Posterior vena cava (tissue), 2 donors: ENCODE measurements at places on chromosomes 6 and 20. TPM values are rescaled to one million over a fixed set of nuclear protein-coding genes. Genes with fewer than 3 reads are reported as not detected.

- DNase-seq: no peak
These were observed 10.3 kb downstream of the ZNF337 start for GRCh38 chr20:25686081-25687067.

DNA sequence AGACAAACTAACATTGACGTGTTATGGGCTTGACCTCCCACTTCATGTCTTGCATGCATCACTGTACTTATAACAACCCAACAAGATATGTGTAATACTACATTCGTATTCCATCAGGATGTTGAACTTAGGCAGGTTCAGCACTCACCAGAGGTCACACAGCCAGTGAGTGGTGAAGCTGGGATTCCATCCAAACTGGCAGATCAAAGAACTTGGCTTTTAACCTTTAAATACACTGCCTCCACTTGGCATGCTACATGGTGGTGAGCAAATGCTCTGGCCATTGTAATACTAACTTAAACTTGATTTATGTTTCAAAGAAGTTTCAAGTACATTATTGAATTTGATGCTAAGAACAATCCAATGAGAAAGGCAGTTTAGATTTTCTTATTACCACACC, 10.7 kb upstream of the HDDC2 start:
- DNase-seq: no peak

GRCh38 chr6:146866731-146867414, 268.1 kb downstream of the ADGB start:
- DNase-seq: no peak

DNA sequence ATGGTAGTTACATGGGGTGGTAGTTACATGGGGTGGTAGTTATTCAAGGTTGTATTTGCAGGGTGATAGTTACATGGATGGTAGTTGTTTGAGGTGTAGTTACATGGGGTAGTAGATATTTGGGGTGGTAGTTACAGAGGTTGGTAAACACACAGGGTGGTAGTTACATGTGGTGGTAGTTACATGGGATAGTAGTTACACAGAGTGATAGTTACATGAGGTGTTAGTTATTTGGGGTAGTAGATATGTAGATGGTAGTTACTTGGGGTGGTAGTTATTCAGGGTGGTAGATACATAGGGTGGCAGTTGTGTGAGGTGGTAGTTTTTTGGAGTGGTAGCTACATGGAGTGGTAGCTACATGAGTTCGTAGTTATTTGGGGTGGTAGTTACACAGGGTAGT, 221.3 kb upstream of the CST7 start:
- DNase-seq: no peak

- DNase-seq: no peak
These were observed 214.8 kb upstream of the RREB1 start for GRCh38 chr6:6892744-6893583.

GRCh38 chr6:157045831-157046454, 268.8 kb downstream of the ARID1B start:
- DNase-seq: no peak

DNA sequence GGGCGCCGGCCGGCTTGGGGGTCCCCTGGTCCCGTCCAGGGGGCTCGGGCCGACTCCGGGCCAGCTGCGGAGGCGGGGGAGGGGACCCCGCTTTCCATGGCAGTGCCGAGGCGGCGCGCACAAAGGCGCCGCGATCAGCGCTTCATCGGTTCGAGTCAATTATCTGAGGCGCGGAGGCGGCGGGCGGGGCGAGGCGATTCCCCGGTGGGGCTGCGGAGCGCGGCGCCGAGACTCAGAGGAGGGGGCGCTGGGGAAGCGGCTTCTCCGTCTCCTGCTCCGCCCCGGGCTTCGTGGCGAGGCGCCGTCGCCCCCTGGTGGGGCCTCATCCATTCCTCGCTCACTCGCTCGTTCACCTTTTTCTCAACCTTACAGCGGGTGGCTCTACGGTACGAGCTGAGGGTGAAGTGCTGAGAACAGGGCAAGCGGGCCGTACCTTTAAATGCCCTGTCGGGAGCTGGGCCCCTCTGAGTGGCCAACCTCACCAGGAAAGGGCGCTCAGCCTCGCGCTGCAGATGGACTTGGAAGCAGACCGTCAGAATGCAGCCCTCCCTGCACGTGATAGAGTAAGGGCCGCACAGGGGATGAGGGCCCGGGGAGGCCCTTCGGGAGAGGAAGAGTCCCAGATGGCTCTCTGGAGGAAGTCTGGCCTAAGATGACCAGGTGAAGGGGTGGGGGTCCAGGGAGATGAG, 39.9 kb downstream of the SLC52A3 start:
- DNase-seq: peak; percentile 81

- no peak for DNase-seq
These were observed 65.2 kb downstream of the SYNE1 start for GRCh38 chr6:152571943-152572337.

DNA sequence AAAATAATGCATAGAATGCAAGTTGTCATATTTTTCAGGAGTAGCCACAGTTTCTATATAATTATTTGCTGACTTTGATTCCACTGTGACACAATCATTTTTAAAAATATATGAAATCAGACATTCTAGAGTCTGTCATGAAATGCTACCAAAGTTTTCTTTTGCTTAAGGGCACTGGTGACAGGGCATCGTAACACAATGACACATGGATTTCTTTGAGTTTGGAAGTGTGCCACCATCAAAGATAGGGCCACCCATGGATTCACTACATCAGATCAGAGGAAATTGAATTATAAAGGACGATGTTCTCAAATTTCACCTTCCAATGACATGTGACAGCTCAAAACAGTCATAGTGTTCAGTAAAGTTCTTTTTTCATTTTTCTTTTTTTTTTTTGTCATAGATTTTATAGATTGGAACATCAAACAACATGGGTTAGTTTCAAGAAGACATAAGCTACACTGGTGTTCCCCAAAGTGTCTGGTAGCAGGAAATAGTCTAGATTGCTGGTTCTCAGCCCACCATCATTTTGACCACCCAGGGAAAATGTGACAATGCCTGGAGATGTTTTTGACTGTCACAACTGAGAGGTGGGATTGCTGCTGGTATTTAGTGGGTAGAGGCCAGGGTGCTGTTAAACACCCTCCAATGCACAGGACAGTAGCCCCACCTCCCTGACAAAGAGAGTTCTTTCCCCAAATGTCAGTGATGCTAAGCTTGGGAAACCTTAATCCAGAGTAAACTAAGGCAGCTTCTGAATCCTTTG, 123.8 kb upstream of the DOK5 start:
- no peak for DNase-seq

DNA sequence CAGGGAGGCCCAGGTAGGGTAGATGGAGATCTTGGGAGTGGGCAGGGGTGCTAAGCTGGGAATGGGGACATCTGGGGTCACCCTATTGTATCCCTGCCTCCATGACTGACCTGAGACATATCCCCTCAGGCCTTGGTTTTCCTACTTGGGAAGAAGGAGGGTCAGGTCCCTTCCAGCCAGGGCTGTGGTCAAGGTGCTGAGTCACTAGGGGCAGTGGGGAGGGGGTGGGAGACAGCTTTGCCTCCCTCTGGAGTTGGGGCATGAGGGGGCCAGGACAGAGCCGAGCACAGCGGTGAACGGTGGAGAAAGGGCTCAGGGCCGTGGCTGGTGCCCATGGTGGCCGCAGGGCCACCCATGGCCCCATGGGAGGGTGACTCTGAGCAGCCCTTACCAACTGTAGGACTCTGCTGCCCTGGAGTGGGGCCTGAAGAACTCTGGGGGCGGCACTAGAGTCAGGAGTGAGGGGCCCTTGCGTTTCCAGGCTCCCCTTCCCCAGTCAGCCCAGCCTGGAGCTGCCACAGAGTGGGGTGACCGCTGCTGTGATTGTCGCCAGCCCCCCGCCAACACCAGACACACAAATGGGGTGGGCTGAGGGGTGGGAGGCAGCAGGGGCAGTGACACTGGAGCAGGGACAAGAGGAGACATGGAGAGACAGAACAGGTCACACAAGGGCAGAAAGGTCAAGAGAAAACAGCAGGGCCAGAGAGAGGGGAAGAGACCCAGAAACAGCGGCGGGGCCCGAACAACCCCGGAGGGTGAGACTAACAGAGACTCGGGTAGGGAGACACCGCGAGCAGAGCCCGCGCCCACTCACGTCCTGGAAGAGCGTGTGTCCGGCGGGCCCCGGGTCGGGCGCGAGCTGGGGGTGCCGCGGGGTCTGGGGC, 576 bp downstream of the NECAB3 start:
- no peak for DNase-seq

- no peak for DNase-seq
These were observed 41.9 kb downstream of the FOXP4 start for GRCh38 chr6:41588111-41588510.

DNA sequence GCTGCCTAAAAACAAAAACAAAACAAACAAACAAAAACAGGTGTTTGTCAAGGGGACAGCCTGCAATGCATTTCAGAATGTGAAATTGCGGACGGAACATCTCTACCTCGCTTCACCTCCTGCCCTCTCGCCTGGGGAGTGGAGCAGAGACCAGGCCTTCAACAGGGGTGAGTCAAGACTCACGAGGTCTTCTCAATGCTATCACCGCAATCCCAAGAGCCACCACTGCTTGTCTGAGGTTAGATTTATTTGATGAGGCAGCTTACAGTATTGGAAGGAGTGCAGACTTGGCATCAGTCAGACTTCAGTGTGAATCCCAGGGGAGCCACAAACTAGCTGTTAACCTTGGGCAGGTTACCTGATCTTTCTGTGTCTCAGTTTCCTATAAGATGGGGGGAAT, 7.7 kb downstream of the GABRR1 start:
- DNase-seq: no peak

DNA sequence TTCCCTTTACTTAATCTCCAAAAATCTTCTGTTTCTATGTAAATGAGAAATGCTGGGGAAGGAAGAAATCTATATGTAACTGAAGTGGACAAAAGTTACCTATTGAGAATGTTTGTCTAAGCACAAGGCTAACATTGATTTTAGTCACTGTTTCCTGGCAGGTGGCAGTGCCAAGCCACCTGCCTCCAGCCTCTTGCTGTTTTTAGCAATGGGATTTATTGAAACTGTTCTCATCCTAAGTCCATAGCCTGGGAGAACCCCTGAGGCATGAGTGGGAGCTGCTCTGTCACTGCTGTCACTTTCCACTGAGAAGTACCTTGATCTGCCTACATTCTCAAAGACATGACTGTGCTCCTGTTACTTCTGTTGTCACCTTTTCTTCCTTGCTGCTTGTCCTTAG, 14.7 kb downstream of the ENPP3 start:
- no peak for DNase-seq

DNA sequence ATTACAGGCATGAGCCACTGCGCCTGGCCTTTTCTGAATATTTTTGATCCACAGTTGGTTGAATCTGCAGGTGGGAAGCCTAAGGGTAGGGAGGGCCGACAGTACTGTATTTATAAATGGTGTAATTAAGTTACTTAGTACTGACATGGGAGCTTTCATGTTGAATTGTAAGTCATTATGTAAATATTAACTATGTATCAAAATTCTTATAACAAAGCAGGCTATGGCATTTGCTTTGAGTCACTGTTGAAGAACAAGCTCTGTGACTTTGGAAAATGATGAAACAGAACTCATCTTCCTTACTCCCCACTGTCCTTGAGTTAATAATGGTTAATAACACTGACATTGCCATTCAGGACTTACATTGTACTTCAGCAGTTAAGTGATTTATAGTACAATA, 63.0 kb upstream of the TXNDC5 start:
- DNase-seq: no peak

DNA sequence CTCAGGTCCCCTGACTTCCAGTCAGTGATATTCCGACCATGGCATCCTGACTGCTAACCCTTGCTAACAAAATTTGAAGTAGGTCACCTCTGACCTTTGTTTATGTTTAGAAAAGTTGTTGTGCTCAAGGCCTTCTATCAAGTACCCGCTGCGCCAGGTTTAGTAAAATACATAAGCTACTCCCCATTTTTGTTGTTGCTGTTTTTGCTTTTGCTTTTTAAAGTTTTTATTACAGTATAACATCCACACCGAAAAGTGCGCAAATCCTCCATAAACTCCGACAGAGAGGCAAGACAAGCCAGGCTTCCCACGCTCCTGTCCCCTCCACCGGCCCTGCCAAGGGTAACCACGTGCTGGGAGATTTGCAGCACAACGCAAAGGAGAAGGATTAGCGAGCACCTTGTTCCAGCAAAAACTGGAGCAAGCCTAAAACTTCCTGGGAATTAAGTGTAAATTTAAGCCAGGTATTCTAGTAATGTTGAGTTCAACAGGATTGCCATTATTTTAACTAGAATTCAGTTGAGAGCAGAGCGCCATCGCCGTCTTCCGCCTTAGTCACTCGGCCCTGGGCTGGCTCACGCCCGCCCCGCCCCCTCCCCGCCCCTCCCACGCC, 17.8 kb upstream of the HMGN4 start:
- DNase-seq: no peak

DNA sequence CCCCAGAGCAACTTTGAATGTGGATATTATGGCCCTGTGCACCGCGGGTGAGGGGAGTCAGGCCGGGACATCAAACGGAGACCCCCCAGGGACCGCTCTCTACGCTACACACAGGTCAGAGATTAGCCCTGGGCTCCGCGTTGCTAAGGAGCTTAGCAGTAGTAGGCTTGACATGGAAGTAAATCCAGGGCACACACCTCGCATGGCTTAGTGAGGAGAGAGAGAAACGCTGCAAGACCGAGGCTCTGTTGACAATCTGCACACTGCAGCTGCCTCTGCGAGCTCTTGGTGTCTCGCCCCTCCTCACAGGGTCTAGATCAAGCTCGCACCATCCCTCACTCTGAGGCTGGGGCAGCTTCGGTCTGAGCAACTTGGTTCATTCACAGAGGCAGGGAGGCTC, 116.1 kb upstream of the CDH4 start:
- DNase-seq: no peak

- DNase-seq: no peak
These were observed 16.3 kb downstream of the LRRC1 start for GRCh38 chr6:53811082-53811481.

DNA sequence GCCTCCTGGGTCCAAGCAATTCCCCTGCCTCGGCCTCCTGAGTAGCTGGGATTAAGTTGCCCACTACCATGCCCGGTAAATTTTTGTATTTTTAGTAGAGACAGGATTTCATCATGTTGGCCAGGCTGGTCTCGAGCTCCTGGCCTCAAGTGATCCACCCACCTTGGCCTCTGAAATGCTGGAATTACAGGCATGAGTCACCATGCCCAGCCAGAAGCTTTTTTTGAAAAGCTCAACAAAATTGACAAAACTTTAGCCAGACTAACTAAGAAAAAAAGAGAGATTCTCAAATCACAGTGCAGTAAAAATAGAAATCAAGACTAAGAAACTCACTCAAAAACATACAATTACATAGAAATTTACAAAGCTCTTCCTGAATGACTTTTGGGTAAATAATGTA, 420.6 kb downstream of the COL12A1 start:
- DNase-seq: no peak

- no peak for DNase-seq
These were observed 396.6 kb upstream of the ID4 start for GRCh38 chr6:19440531-19440930.

Gene HDGFL1
- not detected for total RNA-seq

Gene SYCP2L
- total RNA-seq: 1.1 TPM

Gene WFDC12
- total RNA-seq: not detected

Gene MAP3K5
- 16.4 TPM for total RNA-seq

Gene SLC12A5
- 0.48 TPM for total RNA-seq

Gene CST4
- total RNA-seq: not detected

Gene SOX12
- 6.6 TPM for total RNA-seq

Gene PRSS16
- not detected for total RNA-seq

Gene TAF11
- total RNA-seq: 19.1 TPM

Gene IL17A
- not detected for total RNA-seq

Gene LHFPL5
- total RNA-seq: not detected

Gene TRAPPC3L
- total RNA-seq: 0.33 TPM

Gene HTR1E
- total RNA-seq: not detected
